Globus pallidus (tissue), 1 donor: ENCODE measurements at places on chromosomes 7 and 10.

DNA sequence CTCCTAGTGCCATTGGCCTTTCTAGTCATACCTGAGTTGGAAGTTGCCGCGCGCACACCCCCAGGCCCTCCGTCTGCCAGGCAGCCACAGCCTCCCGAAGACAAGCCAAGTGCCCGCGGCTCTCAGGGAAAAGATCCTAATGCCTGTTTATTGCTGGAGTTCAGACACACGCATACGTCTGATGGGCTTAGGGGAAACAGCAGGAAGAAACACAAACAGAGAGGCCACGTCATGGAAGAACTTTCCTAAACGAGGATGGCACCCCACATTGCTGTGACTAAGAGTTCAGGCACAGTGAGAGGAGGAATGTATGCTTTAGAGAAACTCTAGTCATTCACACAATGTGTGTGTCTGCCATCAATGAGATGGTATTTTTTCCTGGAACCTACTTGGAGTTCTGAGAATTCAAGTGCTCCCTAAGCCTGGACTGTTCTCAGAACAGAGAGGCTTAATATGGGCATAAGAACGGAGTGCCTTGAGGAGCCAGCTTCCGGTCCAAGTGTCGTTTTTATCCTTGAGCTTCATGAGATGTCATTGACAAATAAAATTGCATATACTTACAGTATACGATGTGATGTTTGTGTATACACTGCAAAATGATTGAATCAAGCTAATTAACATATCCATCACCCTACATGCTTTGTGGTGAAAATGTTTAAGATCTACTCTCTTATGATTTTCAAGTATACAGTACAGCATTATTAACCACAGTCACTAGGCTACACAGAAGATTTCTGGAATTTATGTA lies 11.6 kb upstream of the RBP3 start:
- DNase-seq, result no peak

DNA sequence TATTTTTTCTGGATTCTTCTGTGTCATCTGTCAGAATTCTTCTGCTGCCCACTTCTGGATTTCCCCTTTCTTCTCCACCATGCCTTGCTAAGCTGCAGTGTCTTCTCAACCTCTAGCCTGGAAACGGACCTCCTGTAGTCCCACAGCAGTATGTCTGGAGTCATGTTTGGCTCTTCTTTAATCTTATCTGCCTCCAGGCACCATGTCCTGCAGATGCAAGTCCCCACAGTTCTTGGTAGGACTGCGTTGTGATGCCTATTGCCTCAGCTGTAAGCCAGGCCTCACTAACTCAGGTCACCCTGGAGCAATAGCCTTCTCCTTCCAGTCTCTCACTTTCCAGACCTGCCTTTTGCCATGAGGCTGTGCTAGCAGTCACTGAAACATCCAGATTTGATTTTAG lies 268.3 kb downstream of the POM121L12 start:
- no peak for DNase-seq

- DNase-seq, result no peak
These were observed 55.3 kb downstream of the TEX36 start for GRCh38 chr10:125627646-125628045.

DNA sequence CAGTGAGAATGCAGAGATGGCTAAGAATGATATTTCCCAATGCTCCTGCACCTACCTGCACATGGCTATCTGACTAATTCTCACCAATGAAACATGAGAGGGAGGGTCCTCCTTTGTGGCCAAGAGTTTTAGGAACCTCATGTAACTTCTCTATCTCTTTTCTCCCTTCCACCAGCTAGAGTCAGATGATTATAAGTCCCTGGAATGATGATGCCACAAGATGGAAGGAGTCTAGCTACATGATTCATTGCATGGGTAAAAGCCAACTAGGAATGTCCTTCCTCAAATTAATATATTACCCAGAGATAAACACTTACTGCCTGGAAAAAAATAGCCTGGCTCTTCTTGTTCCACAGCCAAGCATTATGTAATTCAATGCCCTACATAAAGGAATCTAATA lies 55.1 kb upstream of the AASS start:
- DNase-seq, result no peak

GRCh38 chr10:91556691-91557566 lies 75.9 kb downstream of the PPP1R3C start:
- no peak for DNase-seq

DNA sequence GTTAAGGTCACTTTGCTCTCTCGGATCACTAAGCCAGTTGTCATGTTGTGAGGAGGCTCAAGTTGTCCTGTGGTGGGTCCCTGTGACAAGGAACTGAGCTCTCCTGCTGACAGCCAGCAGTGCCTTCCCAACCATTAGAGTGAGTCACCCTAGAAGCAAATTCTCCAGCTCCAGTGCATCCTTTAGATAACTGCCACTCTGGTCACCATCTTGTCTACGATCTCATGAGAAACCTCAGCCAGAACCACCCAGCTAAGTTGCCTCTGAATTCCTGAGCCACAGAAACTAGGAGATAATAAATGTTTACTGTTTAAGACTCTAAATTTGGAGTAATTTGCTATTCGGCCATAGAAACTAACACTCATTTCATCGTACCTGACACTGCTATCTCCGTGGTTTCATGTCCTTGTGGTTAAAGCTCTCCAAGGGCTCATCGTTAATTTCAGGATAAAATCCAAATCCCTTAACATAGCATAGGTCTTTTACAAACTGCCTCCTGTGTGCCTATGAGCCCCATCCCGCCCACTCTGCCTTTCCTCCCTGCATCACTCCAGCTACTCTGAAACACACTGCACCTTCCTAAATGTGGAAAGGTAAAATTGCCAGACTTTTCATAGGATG lies 56.5 kb upstream of the WIPF3 start:
- DNase-seq, result no peak

DNA sequence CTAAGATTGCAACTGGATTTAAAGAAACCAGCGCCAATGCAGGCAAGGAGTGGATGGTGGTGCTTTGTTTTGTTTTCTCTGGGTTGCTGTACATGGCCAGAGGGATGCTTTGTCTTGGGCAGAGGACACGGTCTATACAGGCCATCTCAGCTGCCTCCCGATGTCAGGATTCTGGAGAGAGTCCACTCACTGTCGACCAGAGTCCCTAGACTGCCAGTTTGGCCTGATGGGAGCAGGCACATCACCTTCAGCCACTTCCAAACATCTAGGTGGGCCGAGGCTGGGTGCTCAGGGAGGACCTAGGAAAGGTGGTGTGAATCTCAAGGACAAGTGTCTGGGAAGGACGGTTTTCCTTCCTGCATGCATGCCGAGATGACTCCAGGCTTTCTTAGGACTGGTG lies 152.1 kb downstream of the BUB3 start:
- DNase-seq, result no peak

- no peak for DNase-seq
These were observed 121.9 kb upstream of the AUTS2 start for GRCh38 chr7:69476416-69476815.

DNA sequence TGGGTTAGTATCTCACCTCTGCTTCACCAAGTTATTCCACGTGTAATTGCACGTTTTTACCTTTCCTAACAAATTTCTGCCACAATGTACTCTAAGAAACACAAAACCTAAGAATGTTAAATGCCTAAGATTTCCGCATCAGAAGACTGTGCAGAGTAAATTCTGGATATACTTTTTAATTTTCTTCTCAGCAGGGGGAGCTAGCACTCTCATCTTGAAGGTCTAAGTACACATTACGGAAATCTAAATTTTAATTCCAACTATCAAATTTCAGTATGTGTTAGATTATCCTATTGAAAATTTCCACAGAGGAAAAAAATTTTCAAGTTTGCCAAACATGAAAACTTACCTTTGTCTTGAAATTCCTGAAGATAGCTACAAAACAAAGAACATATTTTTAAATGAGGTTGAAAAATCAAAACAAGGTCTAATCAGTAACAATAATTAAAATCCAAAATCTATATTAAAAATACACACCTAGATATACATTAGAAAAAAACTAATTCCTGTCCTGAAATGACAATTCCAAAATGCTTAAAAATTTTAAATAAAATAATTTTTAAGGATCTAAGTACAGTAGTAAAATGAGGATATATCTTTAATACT lies 10.5 kb downstream of the SKAP2 start:
- DNase-seq, result peak; percentile 26

DNA sequence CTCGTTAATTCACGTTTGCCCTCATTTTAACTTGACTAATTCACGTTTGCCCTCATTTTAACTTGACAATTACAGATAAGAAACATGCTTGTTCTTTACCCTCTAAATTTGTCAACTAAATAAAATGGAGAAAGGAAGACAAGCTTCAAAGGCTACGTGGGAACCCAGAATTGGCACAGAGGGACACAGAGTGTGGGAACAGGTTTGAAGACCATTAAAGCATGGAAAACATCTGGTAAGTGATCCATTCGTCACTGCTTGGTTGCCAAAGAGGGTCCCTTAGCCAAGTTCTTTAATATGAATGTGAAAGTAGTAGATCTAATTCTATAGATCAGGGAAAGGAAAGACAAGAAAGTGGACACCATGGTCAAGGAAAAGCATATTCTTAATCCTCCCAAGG lies 57.2 kb downstream of the ITIH5 start:
- DNase-seq, result no peak

- no peak for DNase-seq
These were observed 208.1 kb upstream of the NPVF start for GRCh38 chr7:25436413-25436812.

DNA sequence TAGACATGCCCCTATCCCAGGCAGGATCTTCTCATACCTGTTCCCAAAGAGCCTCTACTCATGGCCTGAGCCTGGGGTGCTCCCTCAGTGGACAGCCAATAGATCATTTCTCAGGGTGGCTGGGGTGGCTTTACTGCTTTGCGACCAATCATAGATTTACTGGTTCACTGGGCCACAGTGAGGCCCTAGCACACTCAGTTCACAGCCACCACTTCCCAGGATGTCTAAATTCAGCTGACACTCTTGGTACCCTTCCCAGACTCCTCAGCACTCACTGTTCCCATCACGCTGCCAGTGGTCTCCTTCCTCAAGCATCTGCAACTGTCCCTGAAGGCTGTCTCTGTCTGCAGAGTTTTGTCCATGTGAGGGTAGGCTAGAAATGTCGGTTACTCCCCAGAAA lies 50.6 kb downstream of the ARHGAP22 start:
- DNase-seq, result no peak

DNA sequence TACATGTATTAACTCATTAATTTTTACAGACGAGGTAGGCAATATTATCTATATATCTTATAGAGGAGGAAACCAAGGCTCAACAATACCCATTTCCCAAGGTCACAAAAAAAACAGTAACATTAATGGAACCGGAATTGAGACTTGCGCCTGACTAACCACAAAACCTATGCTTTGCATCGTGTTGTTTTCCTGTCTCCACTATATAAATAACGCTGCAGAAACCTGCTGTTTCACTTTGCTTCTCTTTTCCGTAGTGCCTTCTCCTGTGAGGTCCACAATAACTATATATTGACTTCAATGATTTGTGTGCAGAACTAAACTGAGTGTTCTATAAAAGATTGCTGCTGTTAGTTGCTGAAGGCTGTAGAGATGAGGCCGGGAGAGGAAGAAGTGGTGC lies 97.7 kb upstream of the RPA3 start:
- DNase-seq, result peak; percentile 16

DNA sequence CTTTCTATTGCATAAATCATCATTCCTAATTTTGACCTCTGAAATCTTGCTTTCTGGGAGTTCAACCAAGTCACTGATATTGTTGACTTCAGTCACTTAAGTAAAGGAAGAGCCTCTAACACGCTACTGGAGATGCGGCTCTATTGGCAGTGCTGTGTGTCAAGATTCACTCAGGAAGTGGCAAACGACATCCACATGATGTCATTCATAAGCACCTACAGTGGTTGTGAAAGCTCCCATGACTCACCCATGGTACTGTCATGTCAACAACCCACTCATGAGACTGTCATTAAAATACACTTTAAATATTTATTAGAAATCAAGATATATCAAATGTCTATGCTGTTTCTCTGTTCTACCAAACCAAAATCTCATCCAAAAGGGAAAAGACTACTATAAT lies 52.5 kb upstream of the LHFPL3 start:
- no peak for DNase-seq

DNA sequence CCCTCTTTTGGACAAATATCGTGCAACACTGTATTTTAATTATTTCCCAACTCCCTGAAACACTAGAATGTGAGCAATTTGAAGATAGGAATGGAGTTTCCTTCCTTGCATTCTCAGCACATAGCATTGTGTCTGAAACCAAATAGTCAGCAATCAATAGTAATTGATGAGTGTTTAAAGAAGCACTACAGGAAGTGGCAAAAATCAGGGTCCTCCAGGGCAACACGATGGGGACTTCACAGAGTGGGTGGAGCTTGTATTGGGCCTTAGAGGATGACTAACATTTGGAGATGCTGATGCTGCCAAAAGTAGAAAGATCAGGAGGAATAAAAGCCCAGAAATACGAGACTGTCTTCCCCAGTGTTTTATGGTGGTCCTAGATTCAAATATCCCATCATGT lies 94.9 kb downstream of the NPSR1 start:
- no peak for DNase-seq

- DNase-seq, result no peak
These were observed 24.1 kb upstream of the ANKRD30A start for GRCh38 chr10:37101261-37101660.

DNA sequence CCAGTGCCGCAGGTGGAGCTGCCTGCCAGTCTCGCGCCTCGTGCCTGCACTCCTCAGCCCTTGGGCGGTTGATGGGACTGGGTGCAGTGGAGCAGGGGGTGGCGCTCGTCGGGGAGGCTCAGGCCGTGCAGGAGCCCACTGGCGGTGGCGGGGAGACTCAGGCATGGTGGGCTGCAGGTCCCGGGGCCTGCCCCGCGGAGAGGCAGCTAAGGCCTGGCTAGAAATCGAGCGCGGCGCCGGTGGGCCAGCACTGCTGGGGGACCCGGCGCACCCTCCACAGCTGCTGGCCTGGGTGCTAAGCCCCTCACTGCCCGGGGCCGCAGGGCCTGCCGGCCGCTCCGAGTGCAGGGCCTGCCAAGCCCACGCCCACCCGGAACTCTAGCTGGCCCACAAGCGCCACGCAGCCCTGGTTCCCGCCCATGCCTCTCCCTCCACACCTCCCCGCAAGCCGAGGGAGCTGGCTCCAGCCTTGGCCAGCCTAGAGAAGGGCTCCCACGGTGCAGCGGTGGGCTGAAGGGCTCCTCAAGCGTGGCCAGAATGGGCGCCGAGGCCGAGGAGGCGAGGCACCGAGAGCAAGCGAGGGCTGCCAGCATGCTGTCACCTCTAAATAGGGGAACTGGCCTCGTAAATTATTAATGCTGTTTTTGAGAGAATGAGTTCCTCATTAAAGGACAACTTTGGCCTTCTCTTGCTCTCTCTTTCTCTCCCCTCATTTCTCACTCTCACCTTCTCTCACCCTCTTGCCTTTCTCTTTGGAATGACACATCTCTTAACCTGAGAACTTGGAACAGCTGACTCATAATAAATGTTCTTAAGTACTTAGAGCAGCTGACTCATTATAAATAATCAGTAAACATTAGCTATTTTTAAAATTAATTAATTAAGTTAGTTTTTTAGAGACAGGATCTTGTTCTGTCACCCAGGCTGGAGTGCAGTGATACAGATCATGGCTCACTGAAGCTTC lies 4.9 kb downstream of the ACADSB start:
- no peak for DNase-seq
